Fibroblast of the aortic adventitia (primary cell): ENCODE measurements at places on chromosomes 1 and 21. TPM values are rescaled to one million over a fixed set of nuclear protein-coding genes. Genes with fewer than 3 reads are reported as not detected.

IRF6 gene
- 3.1 TPM in 1 of 2 replicates, not detected in the other for total RNA-seq

CFAP141 gene
- total RNA-seq, result not detected in 2 replicates

TRIM45 gene
- total RNA-seq, result 3.3 and 8.1 TPM in 2 replicates

OR2T2 gene
- not detected in 2 replicates for total RNA-seq

CATSPERE gene
- 0.49 and 1.1 TPM in 2 replicates for total RNA-seq

TUFT1 gene
- total RNA-seq, result 3.9 and 5.4 TPM in 2 replicates

OR10Z1 gene
- total RNA-seq, result not detected in 2 replicates

ALG6 gene
- 3.8 and 15.5 TPM in 2 replicates for total RNA-seq

GBP2 gene
- 19.8 and 75.5 TPM in 2 replicates for total RNA-seq

C8A gene
- not detected in 2 replicates for total RNA-seq

GSTM3 gene
- total RNA-seq, result 96.0 and 188 TPM in 2 replicates

RNF186 gene
- total RNA-seq, result not detected in 2 replicates

EGLN1 gene
- total RNA-seq, result 31.2 and 44.1 TPM in 2 replicates

HES2 gene
- 0.09 and 0.65 TPM in 2 replicates for total RNA-seq

GUCA2B gene
- not detected in 2 replicates for total RNA-seq

VWA5B1 gene
- total RNA-seq, result not detected in 2 replicates

RIIAD1 gene
- 5.8 TPM in 1 of 2 replicates, not detected in the other for total RNA-seq

PTBP2 gene
- 41.7 and 58.9 TPM in 2 replicates for total RNA-seq
